SW 1271 (cell line): ENCODE measurements at places on chromosomes 13 and 19.

DNA sequence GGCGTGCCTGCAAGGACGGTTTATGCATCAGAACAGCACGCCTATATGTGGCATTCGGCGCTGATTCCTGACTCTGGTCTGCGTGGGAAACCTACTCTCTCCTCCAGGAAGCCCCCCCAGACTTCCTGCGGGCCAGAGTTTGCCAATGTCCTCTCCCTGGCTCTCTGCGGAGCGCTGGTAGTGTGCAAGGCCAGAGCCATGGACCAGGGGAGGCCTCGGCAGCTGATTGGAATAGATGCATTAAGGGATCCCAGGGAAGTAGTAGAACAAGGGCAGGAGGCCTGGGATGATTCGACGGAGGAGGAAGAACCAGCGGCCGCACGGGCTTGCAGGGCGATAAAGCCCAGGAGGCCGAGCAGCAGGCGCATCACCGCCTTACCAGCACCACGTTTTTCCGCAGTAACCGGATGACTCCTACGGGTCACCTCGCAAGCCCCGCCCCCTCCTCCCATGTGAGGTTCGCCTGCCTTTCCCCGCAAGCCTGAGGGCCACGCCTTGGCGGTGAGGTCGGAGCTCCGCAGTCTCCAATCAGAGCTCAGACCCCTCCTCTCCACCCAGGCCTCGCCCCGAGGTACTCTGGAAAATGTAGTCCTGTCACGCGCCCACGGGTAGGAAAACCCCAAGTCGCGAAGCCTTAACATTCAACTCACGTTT lies 5.0 kb downstream of the CLEC11A start:
- DNase-seq = no peak

DNA sequence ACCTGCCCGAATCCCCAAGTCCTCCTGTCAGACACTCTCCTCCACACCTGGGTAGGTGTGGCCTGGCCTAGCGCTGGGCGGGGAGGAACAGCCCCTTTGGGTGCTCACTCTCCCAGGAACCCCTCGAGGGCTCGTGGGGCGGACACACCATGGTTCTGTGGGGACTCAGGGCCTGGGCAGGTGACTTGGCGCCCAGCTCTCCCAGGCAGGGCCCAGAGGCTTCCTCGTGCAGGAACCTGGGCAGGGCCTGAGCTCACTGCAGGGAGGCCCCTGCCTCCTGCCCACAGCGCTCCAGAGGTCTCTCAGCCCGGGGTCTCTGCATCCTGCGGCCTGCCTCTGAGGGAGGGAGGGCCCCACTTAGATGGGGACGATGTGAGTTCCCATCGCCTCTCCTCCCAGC lies 11.9 kb downstream of the LSM4 start:
- no peak for DNase-seq

DNA sequence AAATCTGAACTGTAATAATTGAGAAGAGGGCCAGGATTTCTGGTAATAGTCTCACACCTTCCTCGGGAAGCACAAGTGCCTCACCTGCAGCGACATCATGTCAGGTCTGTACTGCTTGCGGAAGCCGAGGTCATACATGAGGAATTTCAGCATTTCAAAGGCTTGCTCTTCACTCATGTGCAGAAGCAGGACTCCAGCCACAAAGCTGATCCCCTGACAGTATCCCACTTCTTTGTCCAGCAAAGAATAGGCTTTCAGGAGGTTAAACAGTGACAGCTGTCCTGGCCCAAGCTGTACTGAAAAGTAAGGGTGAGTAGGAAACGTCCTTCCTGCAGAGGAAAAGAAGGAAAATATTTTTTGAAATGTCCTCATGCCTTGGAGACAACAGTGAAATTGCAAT lies 182.7 kb downstream of the TBC1D4 start:
- DNase-seq = no peak

GRCh38 chr13:85074543-85075313 lies 724.5 kb downstream of the SLITRK6 start:
- DNase-seq = no peak

DNA sequence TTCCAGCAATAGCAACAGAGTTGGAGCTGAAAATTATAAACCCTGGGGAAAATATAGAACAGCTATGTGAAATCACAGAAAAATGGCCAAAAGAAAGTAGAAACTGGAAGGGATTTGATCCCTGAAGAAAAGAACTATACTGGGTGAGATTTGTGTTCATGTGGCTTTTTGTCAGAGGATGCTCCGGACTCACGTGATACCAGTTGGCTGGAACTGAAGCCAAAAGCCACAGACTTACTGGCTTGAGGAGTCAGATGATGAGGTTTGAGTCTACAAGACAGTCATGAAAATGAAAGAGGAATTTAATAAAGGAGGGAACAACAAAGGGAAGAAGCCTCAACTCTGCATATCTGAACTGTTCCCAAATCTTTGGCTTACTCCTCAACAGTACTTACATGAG lies 427.1 kb downstream of the GPC5 start:
- DNase-seq = no peak

GRCh38 chr19:11767633-11768133 lies 883 bp downstream of the ZNF441 start:
- DNase-seq = no peak

GRCh38 chr13:32976056-32976805 lies 40.0 kb upstream of the KL start:
- DNase-seq = no peak

DNA sequence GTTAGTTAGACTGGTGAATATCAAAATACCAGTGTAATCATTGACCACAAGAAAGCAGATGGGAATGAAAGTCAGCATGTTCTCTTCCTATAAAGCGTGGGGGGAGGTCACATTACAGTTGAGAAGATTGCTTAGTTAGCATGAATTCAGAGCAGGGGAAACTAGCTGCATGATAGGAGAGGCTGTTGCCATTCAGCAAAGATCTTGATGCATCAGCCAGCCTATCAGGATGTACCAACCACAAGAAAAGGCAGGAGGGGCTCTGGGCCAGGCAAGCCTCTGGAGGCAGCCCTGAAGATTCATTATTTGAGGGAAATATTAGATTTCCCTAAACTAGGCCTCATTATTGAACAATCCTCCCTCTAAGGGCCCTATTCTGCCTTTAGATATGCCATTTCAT lies 5.0 kb upstream of the MTMR6 start:
- DNase-seq = no peak

DNA sequence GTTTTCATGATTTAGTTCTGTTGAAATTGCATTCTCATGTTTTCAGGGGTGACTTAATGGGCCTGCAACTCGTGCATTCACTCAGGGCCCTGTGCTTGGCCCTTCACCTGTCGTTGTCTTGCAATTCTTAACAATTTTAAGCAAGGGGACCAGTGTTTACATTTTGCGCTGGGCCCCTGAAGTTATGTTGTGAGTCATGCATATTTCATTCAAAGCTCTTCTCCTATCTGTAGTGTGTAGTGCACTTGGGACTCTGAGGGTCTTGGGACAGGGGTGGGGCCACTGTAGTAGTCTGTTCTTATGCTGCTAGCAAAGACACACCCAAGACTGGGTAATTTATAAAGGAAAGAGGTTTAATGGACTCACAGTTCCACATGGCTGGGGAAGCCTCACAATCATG lies 211.2 kb upstream of the RXFP2 start:
- DNase-seq = no peak

DNA sequence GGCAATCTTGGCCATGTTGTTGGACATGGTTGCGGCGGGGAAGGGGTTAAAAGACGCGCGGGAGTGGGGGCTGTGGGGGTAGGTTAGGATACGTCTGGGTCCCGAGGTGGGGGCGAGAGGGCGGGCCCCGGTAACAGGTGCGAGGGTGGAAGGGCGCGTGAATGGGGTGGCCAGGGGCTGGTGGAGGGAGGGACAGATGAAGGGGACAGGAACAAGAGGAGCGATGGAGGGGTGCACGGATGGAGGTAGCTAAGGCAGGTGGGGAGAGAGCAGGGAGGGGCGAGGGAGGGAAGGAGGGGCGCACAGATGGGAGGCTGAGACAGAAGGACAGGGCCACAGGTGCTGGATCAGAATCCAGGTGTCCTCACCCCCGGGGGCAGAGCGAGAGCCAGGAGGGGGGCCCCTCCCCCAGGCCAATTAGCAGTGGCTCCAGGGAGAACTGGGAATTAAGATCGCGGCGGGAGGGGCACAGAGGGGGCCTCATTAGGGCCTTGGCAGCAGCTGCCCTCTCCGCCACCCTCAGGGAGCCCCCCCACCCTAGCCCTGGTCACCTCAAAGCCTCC lies 1.3 kb downstream of the GNG8 start:
- DNase-seq = no peak

DNA sequence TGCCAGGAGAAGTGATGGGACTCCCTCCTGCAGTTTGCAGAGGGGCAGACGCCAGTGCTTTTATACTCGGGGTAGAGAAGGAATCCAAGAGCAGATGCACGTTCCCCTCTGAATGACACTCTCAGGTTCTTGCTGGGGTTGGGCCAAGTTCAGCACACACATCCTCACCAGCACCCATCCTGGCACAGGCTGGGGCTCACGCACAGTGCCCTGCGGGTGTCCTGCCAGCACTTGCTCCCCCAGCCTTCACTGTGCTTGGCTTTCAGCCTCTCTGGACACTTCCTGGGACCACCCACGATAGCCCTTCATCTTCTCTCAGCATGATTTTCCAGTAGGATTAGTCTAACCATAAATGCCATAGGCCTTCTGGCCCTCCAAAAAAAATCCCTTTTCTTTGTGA lies 158.6 kb downstream of the ZNF536 start:
- no peak for DNase-seq

GRCh38 chr19:40797963-40798682 lies 868 bp upstream of the EGLN2 start:
- DNase-seq = peak; percentile 10

DNA sequence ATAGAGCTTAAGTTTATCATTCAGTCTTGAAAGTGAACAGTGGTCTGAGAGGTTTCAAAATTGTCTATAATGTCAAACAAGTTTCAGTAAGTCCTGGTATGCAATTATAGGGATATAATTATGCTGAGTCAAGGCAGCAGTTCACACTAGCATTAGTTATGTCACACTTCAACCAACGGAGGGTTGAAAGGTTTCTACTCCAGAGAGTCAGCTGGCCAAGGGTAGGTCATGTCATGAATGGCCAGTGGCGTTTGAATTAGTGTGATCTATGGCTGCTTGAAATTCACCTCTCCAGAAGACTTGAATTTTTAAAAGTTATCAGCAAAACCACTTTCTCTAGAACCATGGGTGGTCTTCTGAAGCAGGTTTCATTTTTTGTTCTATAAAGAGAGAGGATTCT lies 108.6 kb downstream of the TNFRSF19 start:
- DNase-seq = no peak

DNA sequence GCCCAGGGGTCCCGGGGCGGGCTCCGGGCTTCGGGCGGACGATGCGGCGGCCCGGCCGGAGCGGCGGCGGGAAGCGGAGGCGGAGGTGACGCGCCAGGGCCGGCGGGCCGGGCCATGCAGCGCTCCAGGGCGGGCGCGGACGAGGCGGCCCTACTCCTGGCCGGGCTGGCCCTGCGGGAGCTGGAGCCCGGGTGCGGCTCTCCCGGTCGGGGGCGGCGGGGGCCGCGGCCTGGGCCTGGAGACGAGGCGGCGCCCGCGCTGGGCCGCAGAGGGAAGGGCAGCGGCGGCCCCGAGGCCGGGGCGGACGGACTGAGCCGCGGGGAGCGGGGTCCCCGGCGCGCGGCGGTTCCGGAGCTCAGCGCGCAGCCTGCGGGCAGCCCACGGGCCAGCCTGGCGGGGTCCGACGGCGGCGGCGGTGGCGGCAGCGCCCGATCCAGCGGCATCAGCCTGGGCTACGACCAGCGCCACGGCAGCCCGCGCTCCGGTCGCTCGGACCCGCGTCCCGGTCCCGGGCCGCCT lies 362 bp downstream of the WTIP start:
- DNase-seq = no peak

DNA sequence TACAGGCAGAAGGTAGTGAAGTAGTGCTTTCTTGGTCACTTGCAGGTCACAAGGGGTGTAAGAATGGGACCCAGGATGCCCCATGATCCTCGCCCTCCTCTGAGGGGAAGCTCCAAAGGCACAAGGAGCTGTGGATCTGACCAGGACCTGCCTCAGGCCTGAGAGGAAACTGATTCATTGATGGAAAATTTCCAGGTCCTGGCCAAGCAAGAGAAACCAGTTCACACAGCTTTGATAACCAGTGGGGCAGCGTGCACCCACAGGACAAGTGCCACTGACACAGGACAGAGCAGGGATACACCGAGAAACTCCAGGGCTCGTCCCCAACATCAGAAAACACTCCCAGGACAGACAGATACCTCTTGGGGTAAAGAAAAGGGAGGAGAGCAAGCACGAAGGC lies 177.1 kb downstream of the RBM26 start:
- no peak for DNase-seq

DNA sequence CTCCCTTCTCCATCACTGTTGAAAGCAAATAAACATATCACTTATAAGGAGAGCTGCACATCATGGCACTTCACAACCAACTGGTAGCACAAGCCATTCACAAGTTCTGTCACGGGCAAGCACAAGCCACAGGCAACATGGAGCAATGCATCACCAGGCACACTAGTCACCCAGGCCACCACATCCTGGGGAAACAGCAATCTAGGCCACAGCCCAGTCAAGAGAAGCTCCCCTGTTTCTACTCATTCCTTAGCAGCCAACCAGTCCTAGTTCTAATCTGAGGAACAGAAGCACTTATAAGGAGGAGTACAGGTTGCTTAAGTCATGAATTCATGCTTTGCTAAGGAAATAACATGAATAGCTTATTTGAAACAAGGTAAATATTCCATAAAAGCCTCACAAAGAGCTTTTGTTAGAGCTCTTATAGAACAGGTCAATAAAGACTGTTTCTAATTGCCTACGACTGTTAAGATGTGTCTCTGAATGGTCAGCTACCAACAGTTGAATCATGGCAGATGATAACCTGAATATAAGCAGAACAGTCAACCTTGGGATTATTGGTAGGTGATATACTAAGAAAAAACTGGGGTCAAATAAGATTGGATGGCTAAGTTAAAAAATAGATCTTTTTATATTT lies 169.0 kb downstream of the TBC1D4 start:
- DNase-seq = no peak

- DNase-seq = no peak
These were observed 5.9 kb downstream of the ZSCAN22 start for GRCh38 chr19:58332697-58333096.

DNA sequence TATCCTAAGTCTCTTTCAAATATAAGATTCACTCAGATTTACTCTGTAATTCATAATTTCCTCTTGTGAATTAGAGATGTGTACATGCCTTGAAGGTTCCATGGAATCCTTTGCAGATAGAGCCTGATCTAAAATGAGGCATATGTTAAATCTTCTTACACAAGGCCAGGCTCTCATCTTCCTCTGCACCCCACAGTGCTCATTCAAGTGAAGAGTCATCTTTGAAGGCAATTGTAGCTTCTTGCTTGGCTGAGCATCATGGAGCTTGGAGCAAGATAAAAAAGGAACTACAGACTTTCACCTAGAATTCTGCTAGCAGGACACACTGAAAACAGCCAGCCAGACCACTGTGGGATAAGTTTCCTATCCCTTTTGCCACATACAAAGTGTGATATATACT lies 566.4 kb downstream of the PCDH9 start:
- no peak for DNase-seq
